ENCODE measurements at places on chromosomes 5 and 9. TPM values are rescaled to one million over a fixed set of nuclear protein-coding genes. Genes with fewer than 3 reads are reported as not detected.

The SLC25A2 gene
- not detected for total RNA-seq

The ADAMTS19 gene
- not detected for total RNA-seq

The PIK3R1 gene
- total RNA-seq = 4.7 TPM

The ARHGEF28 gene
- 16.6 TPM for total RNA-seq

The PCDHGC3 gene
- total RNA-seq = 6.3 TPM

The CDKN2B-AS1 gene
- not detected for total RNA-seq

Data from A549 treated with CpdA at 1 μM for 4 hours (cell line).